ENCODE measurements at places on chromosomes 5 and 9.

DNA sequence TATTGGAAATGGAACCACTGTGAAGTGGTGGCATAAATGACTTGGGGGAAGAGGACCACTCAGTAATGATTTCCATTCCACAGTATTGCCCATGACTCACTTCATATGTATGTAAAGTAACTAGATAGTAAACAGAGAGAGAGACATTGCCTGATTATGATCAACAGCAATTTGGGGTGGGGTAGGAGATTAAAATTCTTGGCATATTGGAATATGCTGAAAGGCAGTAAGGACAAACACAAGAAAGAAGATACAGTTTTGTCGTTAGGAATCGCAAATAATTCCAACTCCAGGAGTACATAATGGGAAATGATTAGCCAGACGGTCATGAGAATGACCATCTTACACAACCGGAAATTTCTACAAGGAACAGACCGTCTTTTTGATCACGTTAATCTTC is 1.5 kb upstream of the HMGCS1 start:
- no peak for DNase-seq

GRCh38 chr5:112418659-112419163 is 366 bp downstream of the EPB41L4A start:
- DNase-seq = no peak

DNA sequence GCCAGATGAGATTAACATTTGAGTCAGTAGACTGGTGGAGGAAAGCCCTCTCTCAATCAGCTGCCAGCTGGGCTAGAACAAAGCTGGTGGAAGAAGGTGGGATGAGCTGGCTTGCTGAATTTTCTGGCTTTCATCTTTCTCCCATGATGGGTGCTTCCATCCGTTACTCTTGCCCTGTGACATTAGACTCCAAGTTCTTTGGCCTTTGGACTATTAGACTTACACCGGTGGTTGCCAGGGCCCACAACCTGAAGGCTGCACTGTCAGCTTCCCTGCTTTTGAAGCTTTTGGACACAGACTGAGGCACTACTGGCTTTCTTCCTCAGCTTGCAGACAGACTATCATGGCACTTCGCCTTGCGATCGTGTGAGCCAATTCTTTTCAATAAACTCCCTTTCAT is 642.7 kb downstream of the TAF11L14 start:
- DNase-seq = no peak

DNA sequence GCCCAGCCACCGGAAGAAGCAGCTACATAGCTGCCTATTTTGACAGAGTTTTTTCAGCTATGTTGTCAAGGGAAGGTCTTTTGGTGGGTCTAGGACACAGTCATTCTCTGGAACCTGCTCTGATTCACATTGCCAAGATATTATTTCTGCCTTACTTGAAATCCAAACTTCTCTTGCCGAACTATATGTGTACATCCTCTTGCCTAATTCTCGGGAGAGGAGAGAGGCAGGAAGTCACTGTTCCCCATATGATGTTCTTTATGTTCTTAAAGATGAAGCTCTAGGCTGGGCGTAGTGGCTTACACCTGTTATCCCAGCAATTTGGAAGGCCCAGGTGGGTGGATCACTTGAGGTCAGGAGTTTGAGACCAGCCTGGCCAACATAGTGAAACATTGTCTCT is 8.6 kb downstream of the TMEM252 start:
- DNase-seq = no peak

DNA sequence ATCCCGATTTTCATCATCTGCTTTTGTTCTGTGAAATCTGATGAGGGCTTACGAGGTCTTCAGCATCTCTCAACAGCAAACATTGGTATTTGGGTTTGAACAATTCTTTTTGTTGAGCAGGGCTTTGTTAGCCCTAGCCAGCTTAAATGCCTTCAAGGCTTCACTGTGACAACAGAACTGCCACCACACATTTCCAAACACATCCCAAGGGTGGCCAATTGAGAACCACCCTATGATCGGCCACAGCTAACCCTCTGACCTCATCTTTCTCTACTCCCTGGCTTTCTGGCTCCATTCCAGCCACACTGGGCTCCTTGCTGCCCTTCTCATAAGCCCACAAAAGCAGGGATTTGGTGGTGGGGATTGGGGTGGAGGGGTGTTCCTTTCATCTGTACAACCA is 17.6 kb downstream of the MTX3 start:
- DNase-seq = no peak

DNA sequence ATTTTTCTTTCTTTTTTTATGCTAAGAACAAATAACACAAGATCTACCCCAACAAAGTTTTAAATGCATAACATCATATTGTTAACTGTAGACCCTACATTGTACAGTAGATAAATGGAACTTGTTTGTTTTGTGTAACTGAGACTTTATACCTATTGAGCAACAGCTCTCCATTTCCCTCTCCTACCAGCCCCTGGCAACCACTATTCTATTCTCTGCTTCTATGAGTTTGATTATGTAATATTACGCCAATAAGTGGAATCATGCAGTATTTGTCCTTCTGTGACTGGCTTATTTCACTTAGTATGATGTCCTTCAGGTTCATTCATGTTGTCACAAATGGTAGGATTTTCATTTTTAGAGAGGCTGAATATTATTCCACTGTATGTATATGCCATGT is 308.2 kb upstream of the PRR16 start:
- no peak for DNase-seq
